Parietal lobe (tissue), 2 donors: ENCODE measurements at places on chromosomes 1 and 21. TPM values are rescaled to one million over a fixed set of nuclear protein-coding genes. Genes with fewer than 3 reads are reported as not detected.

The FMN2 gene
- 66.4 TPM for total RNA-seq

The HLX gene
- 0.63 TPM for total RNA-seq

The VWA5B1 gene
- total RNA-seq = 0.63 TPM

The UHMK1 gene
- 35.4 TPM for total RNA-seq

The PCNX2 gene
- 174 TPM for total RNA-seq

The OXCT2 gene
- total RNA-seq = 0.31 TPM

The DCDC2B gene
- total RNA-seq = not detected

The GNG12 gene
- total RNA-seq = 20.7 TPM

The ACTN2 gene
- total RNA-seq = 138 TPM

The LBR gene
- 117 TPM for total RNA-seq

The CACNA1S gene
- total RNA-seq = not detected

The HMCN1 gene
- total RNA-seq = 3.4 TPM

The SERTAD4 gene
- total RNA-seq = 5.6 TPM

The PCSK9 gene
- total RNA-seq = 3.8 TPM

The GNPAT gene
- 65.4 TPM for total RNA-seq
